ENCODE measurements at places on chromosomes 6 and 20.

- no peak for DNase-seq
Observed at GRCh38 chr20:51286758-51287157, 255.8 kb downstream of the NFATC2 start.

DNA sequence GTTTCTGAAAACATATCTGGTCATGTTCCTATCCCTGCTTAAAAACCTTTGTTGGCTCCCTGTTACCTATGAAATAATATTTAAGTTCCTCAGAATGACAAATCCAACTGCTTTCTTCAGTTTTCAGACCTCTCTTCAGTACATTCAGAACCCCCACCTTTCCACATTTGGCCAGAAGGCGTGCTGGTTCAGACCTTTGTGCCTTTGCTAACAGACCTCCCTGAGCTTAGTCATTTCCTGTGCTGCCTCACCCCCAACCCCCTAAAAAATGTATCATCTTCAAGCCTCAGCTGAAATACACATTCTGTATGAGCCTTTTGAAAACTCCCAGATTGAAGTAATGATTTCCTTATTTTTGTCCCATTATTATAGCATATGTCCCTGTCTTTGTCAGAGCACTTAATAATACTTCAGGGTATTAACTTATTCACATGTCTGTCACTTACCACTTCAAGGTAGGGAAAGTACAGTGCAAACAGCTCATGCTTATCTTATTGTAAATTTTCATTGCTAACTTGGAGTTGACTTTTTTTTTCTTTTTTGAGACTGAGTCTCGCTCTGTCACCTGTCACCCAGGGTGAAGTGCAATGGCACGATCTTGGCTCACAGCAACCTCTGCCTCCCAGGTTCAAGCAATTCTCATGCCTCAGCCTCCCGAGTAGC lies 19.7 kb downstream of the FAM217A start:
- DNase-seq: peak; percentile 65

DNA sequence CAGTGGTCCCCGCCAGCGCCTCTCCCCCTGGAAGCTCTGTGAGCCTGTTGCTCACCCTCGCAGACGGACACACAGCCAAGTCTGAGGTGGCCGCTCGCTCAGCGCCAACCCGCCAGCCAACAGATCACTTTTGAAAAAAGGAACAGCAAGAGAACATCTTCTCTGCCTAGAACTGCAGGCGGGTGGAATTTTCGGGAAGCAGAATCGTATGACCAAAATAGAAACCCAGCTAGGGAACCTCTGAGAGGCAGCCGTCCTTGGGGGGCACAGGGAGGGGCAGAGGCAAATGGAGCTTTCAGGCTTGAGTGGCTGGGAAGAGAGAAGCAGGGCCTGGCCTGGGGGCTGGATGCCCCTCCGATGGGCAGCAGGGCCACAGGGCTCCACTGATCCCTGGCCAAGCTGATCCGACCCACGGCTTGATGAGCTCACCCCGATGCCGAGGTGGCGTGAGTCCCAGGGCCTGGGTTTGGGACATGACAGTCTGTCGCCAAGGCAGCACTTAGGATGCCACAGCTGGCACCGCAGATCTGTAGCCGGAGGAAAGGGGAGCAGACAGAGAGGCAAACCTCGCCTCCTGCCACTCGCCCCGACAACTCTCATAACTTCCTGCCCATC lies 9.8 kb downstream of the NFATC2 start:
- peak; percentile 28 for DNase-seq

DNA sequence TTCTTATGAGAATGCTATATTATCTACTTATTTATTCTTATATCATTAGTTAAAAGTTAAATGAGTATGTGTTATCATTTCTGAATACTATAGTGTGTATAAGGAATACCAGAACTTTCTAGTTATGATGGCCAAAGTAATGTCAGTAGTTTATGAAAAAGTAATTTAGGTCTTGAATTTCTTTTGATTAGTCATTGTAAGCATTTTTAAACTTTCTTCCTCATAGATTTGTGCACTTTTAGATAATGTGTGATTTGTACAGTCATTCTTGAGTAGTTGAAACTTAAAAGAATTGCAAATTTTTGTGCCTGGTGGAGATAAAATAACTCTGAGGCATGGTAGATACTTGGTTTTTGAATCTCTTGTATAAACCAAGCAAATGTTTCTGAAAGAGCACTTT lies 311.3 kb downstream of the CDKAL1 start:
- DNase-seq: no peak

DNA sequence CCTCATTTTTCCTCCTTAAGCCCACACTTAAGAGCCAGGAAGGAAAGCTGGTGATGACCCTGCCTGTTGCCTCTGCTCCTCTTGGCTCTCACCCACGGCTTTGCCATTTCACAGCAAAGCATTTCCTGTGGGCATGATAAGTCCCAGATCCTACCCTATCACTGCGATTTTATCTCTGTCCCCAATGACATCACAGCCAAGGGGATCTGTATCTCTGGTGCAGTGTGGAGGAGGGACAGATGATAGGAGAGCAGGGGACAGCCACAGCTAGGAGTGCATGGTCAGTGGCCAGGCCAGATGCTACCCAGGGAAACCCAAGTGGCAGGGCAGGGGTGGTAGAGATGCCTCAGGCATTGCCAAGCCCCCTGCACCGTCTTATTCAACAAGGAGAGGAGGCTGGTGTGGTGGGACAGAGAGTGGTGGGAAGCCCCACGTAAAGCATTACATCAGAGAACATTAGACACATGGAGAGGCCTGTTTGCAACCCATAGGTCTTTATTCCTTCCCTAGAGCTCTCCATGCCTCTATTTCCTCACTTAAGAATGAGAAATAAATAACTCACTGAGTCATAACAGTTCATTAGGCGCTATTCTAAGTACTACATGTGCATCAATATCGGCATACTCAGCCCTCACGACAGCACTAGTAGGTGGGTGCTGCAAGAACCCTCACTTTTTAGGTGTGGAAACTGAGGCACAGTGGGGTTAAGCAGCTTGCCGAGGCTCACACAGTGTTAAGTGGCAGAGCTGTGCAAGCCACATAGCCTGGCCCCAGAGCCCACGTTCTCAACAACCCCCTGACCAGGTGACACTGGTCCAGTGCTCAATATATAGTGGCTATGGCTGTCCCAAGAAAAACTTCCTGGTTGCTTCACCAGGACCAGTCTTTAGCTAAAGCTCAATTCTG lies 4.6 kb downstream of the TFEB start:
- DNase-seq: no peak

DNA sequence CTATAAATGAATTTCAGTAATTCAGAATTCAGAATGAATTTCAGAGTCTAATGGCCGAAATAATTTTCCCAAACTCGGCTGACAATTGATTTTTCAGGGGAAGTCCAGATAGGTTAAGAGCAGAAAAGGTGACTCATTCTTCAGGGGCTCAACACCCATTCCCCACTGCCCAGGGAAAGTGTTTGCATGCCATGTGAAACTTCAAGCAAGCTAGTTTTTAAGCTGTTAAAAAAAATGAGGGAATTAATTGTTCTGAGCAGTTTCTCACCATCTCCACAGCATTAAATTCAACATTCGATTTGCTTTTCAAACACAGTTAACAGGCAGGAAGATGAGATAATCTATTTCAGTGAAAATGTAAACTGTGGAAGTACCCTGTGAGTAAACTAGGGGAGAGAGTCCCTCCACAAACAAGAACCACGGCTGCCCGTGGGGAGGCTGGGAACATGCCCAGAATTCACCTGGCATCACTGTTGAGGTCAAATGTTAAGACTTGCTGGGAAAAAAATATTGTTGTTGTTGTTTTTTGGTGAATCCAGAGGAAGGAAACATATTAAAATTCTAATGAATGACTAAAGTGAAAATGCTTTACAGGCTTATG lies 650.8 kb upstream of the AGPAT4 start:
- no peak for DNase-seq

GRCh38 chr20:44666066-44666465 lies 14.6 kb upstream of the ADA start:
- DNase-seq: no peak

GRCh38 chr6:116450185-116450710 lies 10.9 kb upstream of the CALHM6 start:
- no peak for DNase-seq

GRCh38 chr6:15608396-15608795 lies 54.4 kb downstream of the DTNBP1 start:
- no peak for DNase-seq

GRCh38 chr6:22401932-22402331 lies 105.1 kb upstream of the PRL start:
- DNase-seq: no peak

- DNase-seq: no peak
Observed at GRCh38 chr20:8994045-8994444, 74.8 kb upstream of the PLCB4 start.

DNA sequence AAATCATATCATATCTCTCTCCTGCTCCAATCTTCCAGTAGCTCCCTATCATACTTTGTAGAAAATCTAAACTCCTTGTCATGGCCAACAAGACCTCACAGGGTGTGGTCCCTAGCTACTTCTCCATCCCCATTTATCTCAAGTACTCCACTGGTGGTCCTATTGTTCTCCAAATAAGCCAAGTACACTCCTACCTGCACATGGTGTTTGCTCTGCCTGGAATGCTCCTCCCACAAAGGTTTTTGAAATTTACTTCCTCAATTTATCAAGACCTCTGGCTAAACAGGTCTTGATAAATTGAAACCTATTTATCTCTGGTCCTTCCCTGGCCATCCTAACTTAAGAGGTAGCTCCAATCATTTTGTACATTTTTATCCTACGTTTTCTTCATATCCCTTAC lies 12.1 kb downstream of the TMX4 start:
- DNase-seq: no peak
